ENCODE measurements at places on chromosomes 7 and 10. TPM values are rescaled to one million over a fixed set of nuclear protein-coding genes. Genes with fewer than 3 reads are reported as not detected.

Gene EPDR1
- 10.5 TPM for polyA plus RNA-seq

Gene VAX1
- polyA plus RNA-seq = not detected

Gene TET1
- 0.42 TPM for polyA plus RNA-seq

Gene RABGEF1
- 5.7 TPM for polyA plus RNA-seq

Gene CPXM2
- 1.8 TPM for polyA plus RNA-seq

Gene ANKRD7
- not detected for polyA plus RNA-seq

Gene SLC26A3
- 0.10 TPM for polyA plus RNA-seq

- DNase-seq = no peak
These were observed 67.8 kb upstream of the NXPH1 start for GRCh38 chr7:8365499-8366110.

- no peak for DNase-seq
These were observed 18.4 kb downstream of the C7orf57 start for GRCh38 chr7:48053736-48054135.

GRCh38 chr7:46468753-46469356 is 547.8 kb upstream of the IGFBP3 start:
- no peak for DNase-seq

DNA sequence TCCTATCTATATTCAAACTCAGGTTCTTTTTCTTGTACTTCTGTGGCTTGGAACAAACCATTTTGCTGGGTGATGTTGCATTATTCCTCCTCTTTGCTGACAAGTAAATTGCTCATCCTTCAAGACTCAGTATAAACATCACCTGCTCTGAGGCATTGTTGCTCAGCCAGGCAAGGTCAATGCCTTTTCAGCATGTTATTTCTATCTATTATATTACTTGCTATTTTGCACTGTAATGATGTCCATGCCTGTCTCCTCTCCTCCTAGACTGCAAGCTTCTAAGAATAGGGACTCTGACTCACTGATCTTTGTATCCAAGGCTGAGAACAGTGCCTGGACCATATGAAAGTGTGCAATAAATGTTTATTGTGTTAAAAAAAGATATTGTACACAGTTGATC is 293.8 kb downstream of the RNLS start:
- DNase-seq = no peak

- DNase-seq = peak; percentile 42
These were observed 693 bp downstream of the ADIRF start for GRCh38 chr10:86968994-86969355.

- no peak for DNase-seq
These were observed 92.1 kb downstream of the HIP1 start for GRCh38 chr7:75646571-75647102.

GRCh38 chr7:88183051-88183450 is 36.8 kb downstream of the SRI start:
- DNase-seq = no peak
